ENCODE measurements at places on chromosomes 1 and 21. TPM values are rescaled to one million over a fixed set of nuclear protein-coding genes. Genes with fewer than 3 reads are reported as not detected.

The MAP3K6 gene
- 9.9 TPM for polyA plus RNA-seq

GRCh38 chr1:18673976-18674375 is 43.3 kb downstream of the PAX7 start:
- DNase-seq, result no peak

DNA sequence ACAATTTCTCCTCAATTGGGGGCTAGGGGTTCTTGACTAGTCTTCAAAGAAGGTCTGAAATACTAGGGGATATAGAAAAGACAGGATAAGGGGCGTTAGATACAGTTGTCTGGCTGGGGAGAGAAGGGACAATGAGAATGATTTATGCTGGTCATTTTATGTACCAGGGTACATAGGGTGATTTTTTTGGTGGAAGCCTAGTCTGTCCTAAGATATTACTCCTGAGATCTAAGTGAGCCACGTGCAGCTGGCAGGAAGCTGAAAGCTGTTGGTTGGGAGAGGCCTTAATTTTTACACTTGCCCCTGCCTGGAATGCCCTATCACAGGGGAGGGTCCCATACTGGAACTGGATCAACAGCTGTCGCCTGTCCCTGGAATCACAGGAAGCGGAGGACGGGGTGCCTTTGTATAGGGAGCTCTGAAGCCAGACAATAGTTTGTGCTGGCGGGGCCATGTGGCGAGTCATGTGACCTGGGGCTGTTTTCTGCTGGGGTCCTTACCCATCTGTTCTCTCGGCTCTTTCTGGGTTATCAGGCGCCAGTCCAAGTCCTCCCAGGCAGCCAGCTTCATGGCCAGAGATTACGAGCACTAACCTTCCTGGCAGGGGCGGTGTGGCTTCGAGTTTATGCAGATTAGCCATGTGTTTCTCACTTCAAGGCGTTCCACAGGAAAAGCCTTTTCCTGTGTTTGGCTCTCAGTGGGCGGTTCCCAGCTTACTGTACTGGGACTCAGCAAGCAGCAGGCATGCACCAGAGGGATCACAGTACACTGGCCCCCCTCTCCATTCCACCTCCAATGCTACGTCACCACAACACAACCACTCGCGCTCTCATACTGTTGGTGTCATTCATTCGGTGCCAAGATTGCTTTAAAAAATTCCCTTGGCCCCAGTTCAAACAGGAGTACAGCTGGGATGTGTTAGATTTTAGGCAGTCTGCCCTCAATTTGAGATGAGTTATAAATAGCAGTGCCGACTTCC is 27.5 kb downstream of the ARID1A start:
- DNase-seq, result peak; percentile 83

GRCh38 chr1:230186003-230186863 is 119.2 kb downstream of the GALNT2 start:
- DNase-seq, result no peak

DNA sequence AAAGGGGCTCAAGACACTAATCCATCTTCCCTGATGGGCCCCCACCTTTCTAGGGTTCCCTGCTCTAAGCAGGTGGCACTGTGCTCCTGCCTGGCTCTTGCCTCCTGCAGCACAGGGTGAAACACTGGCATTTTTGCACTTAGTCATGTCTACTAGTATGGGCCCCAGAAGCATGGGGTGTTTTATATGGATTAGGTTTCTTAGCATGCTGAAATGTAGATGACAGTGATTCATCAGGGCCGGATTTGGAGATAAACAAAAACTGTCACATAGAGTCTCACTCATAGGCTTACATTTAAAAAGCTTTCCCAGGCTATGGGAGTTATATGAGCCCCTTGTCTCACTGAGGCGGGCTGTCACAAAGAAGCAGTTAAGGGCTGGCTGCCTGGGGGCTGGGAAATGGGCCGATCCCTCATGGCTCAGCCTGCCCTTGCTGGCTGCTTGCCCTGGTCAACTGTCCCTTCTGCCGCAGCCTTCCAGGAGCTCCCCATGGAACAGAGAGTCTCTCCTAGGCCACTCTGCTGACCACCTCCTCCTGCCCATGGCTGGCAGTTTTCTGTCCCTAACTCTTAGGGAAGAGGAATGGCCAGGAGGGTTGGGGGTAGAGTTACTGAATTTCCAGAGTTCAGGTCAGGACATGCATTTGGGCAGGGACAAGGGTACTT is 6.5 kb downstream of the GALNT2 start:
- no peak for DNase-seq

The RBM11 gene
- polyA plus RNA-seq, result 4.0 TPM

DNA sequence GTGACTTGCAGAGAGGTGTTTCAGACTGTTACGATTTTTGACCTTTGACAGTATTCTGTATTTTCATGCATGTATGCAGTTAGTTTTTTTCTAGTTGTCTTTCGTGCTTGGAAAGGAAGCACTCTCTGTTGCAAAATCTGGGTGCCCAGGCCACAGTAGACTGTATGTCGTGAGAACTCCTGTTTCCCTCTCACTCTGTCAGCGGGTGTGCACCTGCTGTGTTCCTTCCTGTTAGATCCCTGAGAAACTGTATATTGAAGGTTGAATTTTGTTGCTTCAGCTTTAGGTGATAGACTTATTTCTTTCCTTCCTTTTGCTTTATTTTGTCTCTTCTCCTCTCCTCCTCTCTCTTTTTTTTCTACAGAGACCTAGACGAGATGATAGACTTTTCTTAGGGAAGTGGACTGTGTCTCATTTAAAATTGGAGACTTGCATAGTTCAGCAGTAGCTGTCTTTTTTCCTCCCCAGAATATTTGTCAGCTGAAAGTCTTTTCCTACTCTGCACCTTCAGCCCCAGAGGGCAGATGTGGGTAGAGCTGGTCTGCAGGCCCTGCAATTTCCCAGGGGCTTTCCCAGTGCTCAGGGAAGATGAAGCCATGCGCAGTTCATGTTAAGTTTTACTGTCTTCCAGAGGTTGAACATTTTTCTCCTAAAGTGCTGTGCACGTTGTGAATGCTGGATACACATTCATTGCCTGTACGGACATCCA is 1.4 kb downstream of the TRAPPC10 start:
- DNase-seq, result no peak

- DNase-seq, result no peak
Measured at GRCh38 chr21:45325206-45326168, 37.8 kb upstream of the POFUT2 start.

The C21orf58 gene
- polyA plus RNA-seq, result 13.3 TPM

DNA sequence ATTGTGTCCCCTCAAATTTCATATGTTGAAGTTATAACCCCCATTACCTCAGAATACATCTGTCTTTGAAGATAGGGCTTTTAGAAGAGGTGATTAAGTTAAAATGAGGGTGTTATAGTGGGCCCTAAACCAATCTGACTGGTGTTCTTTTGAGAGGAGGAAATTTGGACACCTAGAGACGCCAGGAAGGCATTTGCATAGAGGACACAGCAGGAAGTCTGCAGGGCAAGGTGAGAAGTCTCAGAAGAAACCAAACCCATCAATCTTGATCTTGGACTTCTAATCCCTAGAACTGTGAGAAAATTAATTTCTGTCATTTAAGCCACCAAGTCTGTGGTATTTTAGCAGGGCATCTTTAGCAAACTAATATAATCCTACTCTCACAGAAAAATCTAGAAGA is 13.0 kb downstream of the GOLPH3L start:
- no peak for DNase-seq

- no peak for DNase-seq
Measured at GRCh38 chr1:28190337-28190979, 14.0 kb upstream of the PTAFR start.

DNA sequence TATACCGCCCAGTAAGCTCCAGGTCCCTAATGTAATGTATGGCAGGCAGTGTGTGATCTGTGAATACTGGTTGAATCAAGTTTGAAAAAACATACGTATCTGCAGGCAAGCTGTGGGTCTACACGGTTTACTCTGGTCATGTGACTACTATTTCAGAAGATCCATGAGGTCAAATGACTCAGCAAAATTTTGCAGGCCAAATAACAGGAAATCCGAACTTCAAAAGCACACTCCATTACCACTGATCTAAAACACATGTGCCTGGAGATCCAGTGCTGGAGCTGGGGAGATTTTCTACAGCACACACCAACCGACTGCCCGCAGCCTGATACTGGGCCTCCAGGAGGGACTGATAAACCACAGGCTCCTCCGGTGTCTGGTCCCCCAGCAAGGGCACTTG is 64.5 kb upstream of the SLC44A3 start:
- DNase-seq, result no peak

GRCh38 chr1:63807046-63807445 is 33.2 kb downstream of the ROR1 start:
- no peak for DNase-seq

- DNase-seq, result peak; percentile 15
Measured at GRCh38 chr21:25640202-25640942, 1.3 kb downstream of the JAM2 start.

- no peak for DNase-seq
Measured at GRCh38 chr1:55645270-55645669, 430.1 kb upstream of the USP24 start.

DNA sequence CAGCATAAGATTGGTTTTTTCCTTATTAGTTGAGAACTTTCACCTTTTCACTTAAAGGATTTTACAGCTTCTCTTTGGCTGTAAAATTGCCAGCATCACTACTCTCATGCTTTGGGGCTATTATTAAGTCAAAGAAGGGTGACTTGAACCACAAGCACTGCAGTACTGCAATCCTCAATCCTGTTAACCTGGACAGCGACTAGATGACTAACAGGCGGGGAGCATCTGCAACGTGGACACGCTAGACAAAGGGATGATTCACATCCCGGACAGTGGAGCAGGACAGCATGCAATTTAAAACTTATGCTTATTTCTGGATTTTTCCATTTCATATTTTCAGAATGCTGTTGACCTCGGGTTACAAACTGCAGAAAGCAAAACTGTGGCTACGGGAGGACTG is 8.1 kb downstream of the ARV1 start:
- DNase-seq, result no peak

The SLC45A3 gene
- polyA plus RNA-seq, result 10.1 TPM

- no peak for DNase-seq
Measured at GRCh38 chr1:200642481-200642880, 21.9 kb upstream of the KIF14 start.

DNA sequence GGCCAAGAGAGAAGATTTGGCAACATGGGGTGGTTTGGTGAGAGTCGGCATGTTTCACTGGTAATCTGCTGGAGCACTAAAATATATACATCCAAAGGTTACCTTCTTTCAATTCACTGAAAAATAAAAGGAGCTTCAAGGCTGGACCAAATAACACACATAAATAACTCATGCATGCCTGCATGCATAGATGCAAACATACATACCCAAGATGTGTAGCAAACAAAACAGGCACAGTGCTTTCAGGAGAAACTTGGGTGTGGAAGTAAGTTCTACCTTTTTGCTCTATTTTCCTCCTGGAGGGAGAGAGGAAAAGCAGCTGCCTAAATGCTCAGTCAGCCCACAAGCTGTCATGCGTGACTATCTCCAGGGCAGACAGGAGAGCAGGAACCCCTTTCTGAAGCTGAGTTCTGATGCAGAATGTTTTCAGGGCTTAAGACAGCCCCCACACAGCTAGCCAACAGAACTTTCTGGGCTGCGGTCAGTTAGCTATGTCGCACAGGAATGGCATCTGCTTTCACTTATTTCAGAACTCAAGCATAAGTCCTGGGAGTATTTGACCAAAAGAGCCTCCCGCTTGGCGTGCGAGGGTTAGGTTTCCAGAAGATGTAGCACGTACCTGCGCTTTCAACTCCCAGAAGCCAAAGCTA is 166.2 kb downstream of the TOMM20 start:
- no peak for DNase-seq

DNA sequence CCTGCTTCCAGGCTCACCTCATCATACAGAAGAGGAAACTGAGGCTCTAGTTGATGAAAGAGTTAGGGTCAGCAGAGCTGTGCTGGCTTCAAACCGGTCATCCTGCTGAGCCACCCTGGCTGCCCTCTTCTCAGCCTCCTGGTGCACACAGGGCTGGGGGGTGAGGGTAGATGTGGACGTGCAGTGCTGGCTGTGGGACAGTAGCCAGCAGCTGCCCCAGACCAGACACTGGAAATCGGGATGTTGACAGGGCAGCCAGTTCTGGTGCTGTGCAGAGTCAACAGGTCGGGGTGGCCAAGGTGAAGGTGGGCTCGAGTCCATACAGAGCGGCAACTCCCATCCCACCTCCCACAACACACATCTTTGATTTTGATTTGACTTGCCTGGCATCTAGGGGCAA is 1.5 kb upstream of the CLCNKA start:
- DNase-seq, result no peak

- no peak for DNase-seq
Measured at GRCh38 chr1:7899741-7900140, 40.9 kb downstream of the TNFRSF9 start.

The ACTL8 gene
- not detected for polyA plus RNA-seq

The TMEM200B gene
- polyA plus RNA-seq, result 15.4 TPM

GRCh38 chr1:78603206-78603605 is 17.0 kb upstream of the IFI44L start:
- DNase-seq, result no peak

DNA sequence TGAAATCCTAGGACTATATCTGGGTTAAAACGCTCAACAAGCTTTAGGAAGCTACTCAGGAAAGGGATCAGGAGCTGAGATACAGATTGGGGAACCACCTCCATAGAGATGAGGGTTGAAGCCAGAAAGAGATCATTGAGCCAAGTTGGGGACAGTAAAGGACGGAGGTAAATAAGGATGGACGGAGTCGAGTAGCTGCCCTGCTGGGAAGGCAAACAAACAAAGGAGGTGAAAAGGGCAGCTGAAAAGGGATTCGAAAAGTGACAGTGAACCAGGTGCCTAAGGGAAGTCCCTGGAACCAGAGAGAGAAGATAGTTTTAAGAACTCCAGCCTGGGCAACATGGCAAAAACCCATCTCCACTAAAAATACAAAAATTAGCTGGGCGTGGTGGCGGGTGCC is 6.3 kb upstream of the CAMSAP2 start:
- no peak for DNase-seq

The RIMS3 gene
- 1.7 TPM for polyA plus RNA-seq

GRCh38 chr1:182702826-182703524 is 18.6 kb upstream of the RGS8 start:
- no peak for DNase-seq

DNA sequence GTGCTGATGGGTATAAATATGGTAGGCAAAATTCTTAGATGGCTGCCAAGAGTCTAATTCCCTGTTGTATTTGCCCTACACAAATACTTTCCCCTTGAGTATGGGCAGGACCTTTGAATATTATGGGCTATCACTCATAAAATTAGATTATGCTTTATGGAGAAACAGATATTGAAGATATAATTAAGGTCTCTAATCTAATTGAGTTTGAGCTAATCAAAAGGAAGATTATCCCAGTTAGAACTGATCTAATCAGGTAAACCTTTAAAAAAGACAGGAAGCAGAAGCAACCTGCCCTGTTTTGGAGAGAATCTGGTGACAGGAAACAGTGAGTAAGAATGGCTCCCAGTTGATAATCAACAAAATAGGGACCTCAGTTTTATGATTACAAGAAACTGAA is 609.0 kb upstream of the PRMT6 start:
- DNase-seq, result no peak

The PTPN22 gene
- 0.44 TPM for polyA plus RNA-seq

The RHOU gene
- polyA plus RNA-seq, result 19.0 TPM

The CDKN2C gene
- 10.4 TPM for polyA plus RNA-seq

The APOBEC4 gene
- polyA plus RNA-seq, result not detected
